ENCODE measurements at places on chromosomes 1 and 21. TPM values are rescaled to one million over a fixed set of nuclear protein-coding genes. Genes with fewer than 3 reads are reported as not detected.

DNA sequence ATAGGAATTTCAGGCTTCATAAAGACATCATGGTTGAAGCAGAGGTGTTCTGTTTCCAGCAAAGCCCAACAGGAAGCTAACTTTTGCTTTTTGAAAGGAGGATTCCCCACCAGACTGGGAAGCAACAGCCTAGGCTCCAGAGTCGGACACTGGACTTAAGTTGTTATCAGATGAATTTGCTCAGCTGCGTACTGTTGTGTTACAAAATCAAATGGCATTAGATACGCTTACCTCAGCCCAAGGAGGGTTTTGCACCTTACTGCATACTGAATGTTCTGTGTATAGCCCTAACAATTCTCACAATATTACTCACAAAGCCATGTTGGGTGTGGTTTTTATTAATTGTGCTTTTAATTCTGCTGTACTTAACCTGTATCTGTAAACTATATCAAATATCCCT lies 547 bp upstream of the CHIA start:
- no peak for DNase-seq

- no peak for DNase-seq
Observed at GRCh38 chr1:60563777-60564535, 490.4 kb upstream of the C1orf87 start.

- DNase-seq = no peak
Observed at GRCh38 chr21:41845310-41846032, 33.7 kb downstream of the PRDM15 start.

Gene PROX1
- not detected for total RNA-seq

Gene FASLG
- total RNA-seq = 6.2 TPM

Gene AQP10
- not detected for total RNA-seq

Gene SPRR4
- total RNA-seq = not detected

Gene SPRR3
- not detected for total RNA-seq

Data from activated CD8-positive, alpha-beta T cell treated with anti-CD3 and anti-CD28 coated beads, Interleukin-2, amount 10 ng/mL, durations not matched to agents 7 days and 5 days (primary cell).